T-helper 17 cell (primary cell): ENCODE measurements at places on chromosomes 7 and 10.
A peak's percentile ranks its signal among the peaks of the same experiment; 100 is the strongest.

- DNase-seq: no peak
Measured at GRCh38 chr10:90743291-90743690, 114.5 kb downstream of the HTR7 start.

- DNase-seq: no peak
Measured at GRCh38 chr7:47335557-47336471, 246.1 kb downstream of the TNS3 start.

GRCh38 chr10:26860102-26860442 is 686 bp downstream of the ABI1 start:
- peak; percentile 47 for DNase-seq

GRCh38 chr10:24947304-24948097 is 4.9 kb downstream of the PRTFDC1 start:
- no peak for DNase-seq

DNA sequence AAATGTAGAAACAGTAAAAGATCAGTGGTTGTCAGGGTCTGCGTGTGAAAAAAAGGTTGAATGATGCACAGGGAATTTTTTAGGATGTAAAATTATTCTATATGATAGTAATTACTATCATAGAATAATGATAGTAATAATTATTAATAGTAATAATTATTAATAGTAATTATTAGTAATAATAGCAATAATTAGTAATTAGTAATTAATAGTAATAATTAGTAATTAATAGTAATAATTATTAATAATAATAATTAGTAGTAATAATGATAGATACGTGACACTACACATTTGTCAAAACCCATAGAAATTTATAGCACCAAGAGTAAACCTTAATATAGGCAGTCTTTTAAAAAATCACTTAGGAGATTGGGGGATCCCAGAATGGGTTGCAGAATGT is 4.5 kb upstream of the NUDCD3 start:
- no peak for DNase-seq

GRCh38 chr7:79823246-79823951 is 311.2 kb upstream of the GNAI1 start:
- no peak for DNase-seq

DNA sequence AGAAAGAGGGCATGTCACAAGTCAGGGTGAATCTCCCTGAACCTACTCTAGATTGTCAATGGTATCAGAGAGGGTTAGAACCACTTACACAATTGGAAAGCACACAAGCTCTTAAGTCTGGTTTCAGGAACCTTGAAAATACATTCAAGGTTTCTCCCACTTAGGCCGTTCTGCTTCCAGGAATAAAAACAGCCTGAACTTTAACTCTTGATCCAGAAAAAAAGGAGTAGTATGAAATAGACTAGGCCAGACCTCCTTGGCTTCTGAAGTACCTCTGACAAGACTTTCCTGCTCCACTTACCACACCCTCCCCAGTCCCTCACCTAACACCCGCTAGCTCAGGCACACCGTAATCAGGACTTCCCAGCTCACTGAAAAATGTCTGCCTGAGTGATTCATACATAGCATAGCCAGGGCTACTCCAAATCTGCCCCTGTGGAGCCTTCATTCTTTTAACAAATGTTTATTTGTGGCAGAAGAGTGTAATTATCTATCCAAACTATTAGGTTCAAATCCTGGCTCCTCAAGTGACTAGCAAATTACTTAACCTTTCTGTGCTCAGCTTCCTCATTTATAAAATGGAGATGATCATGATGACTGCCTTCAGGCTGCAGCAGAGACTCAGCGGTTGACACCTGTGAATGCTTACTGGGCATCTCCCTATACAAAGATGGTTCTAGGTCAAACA is 30.3 kb upstream of the IL6 start:
- DNase-seq: no peak

DNA sequence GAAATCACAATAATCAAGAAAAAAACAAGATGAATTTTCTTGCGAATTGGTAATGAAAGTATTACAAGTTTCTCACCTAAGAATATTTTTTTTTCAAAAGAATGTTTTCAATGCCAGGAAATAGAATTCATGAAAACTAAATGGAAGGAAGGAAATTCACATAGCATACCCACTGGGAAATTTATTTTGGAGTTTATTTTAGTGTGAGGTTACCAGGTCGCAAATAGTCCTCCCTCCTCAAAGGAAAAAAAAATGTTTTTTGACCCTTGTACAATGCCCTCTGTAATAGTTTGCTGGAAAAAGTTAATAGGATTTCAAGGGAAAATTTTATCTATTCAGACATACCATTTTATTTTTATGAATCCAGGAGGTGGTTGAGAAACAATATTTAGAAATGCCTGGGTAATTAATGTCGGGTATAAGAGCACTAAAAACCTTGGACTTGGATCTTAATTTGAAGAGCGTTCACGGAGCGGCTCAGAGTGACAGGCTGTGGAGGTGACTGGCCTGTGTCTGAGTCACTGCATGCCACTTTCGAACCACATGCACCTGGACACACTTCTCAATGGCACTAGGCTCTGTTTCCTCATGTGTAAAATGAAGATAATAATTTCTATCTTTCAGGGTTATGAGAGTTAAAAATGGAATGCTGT is 28.2 kb downstream of the CUBN start:
- DNase-seq: no peak

DNA sequence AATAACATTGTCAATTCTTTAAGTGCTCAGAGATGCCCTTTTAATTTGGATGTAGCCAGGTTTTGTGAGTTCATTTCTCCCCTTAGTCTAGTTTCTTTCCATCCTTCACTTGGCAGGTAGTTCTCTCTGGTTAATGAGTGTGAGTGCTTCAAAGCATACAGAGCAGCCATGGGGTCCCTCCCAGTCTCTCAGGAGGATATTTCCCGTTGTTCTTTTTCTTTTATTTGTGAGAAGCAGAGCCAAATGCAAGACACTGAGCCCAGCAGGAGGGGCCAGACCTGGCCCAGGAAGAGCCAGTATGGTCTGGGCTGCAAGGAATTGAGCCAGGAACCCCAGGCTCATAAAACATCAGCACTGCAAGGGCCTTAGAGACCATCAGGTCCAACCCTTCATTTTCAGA is 52.4 kb downstream of the PLCE1 start:
- no peak for DNase-seq

- no peak for DNase-seq
Measured at GRCh38 chr7:105931179-105931578, 31.9 kb upstream of the CDHR3 start.

- DNase-seq: no peak
Measured at GRCh38 chr10:126402721-126403695, 14.7 kb upstream of the ADAM12 start.

GRCh38 chr10:75766106-75766505 is 334.7 kb downstream of the LRMDA start:
- no peak for DNase-seq

DNA sequence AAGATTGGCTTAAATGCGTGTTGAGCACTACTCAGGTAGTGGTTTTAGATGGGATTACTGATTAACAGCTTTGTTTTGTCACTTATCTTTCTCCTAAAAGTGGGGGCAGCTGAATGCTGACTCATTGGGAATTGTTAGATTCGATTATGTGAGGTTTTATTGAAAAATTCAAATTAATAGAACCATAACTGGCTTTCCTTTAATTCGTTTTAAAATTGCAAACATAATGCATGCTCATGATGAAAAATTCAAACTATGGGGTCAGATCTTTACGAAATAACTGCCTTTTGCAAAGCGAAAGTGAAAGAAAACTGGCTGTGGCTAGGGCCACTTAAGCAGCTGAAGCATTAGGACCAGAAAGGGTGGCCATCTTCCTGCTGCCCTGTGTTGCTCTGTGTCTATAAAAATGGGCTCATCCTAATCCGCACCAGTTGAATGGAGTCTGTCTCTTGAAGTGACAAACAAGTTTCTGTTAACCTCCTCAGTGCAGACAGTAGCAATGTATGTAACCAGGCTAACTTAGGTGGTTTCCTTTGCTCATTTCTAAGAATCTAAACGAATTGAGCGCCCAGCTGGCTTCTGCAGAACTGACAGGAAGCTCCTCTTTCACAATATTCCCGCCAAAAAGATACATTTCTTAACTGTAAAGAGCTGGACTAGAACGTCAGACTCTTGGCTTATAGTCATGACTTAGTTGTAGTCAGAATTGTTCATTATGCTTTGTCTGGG is 27.8 kb downstream of the DENND10 start:
- no peak for DNase-seq

DNA sequence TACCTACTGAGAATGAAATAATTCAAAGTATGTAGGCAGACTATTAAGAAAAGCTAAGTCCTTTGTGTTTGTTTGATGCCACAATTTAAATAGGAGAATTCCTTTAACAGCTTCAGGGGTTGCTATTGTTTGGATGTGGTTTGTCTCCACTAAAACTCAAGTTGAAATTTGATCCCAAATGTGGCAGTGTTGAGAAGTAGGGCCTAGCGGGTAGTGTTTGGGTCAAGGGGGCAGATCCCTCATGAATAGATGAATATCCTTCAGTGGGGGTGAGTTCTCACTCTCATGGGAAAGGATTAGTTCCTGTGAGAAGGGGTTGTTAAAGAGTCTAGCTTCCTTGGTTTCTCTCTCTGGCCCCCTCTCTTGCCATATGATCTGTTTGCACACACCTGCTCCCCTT is 97.0 kb downstream of the HGF start:
- no peak for DNase-seq

- DNase-seq: no peak
Measured at GRCh38 chr7:756231-756927, 29.3 kb upstream of the PRKAR1B start.

- no peak for DNase-seq
Measured at GRCh38 chr7:17380736-17381662, 82.5 kb downstream of the AHR start.

- DNase-seq: no peak
Measured at GRCh38 chr7:128271942-128272481, 30.9 kb downstream of the LEP start.

DNA sequence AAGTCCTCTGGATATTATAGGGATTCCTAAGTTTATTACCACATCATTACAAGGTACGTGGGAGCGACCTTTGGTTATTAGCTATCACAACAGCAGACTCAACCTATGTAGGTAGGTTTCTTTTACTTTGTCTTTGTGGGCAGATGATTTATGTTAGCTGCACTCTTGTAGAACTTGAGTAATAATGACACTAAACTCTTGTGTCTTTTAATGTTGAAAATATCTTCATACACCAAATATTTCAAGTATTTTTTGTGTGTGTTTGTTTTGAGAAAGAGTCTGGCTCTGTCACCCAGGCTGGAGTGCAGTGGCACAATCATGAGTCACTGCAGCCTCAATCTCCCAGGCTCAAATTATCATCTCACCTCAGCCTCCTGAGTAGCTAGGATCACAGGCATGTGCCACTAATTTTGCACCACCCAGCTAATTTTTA is 19.2 kb upstream of the SUPV3L1 start:
- DNase-seq: no peak

DNA sequence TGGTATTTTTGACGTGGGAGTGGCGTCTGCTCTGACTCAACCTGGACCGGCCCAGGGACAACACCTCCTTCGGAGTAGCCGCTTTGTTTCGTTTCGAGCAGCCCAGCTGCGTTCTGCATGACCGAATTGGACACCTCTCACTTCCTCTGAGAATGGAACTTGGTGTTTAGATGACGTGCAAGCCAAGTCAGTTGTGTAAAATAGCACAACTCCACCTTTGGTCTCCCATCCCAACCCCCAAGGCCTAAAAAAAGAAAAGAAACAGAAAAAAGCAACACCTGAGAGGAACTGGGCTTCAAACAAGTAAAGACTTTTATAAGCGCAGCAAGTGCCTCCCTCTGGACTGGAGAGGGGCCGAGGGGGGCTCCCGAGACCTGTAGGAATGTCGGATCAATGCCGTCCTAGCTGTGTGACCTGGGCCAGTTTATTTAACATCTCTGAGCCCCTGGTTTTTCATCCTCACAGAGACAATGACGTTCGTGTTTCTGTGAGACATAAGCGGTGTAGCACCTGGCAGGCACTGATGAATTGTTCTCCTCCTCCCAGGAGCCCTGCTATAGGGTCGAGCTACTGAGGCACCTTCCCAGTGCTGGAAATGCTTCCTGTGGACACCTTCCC is 52.0 kb upstream of the SMNDC1 start:
- peak; percentile 43 for DNase-seq

- no peak for DNase-seq
Measured at GRCh38 chr10:1408651-1409367, 328.5 kb downstream of the ADARB2 start.

DNA sequence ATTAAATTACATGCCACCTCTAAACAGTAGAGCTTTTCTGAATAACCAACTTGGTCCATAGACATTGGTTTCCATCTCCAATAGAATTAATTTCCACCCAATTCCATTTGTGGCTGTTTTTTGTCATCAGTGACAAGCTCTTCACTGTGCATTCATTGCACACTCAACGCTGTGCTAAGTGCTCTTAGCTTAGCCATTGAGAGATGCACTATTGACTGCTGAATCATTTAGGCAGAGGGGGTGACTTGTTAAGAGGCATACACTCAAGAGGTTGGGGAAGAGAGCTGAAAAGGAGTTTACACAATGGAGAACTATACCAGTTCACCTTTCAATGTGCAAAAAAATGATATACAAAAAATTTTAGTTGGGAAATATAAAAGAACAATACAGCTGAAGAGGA is 31.9 kb upstream of the CBLL1 start:
- no peak for DNase-seq

- no peak for DNase-seq
Measured at GRCh38 chr10:13117841-13118783, 18.1 kb downstream of the OPTN start.

DNA sequence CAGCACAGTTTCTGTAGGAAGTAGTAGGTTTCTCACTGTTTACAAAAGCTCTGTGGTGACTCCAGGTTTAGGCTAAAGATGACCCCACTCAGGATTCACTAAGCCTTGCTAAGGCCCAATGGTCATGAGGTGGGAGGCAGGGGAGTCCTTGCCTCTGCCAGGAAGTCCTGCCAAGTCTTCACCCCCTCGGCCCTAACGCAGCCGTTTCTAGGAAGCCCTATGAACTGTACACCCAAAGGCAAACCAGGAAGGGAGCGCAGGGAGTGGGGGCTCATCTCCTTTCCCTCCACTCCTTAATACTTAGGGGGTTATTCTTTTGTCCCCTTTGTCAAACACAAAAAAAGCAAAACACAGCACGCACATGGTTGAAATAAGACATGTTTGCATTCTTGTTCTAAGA is 64.6 kb downstream of the CTBP2 start:
- DNase-seq: no peak

- no peak for DNase-seq
Measured at GRCh38 chr10:84551437-84552120, 223.2 kb downstream of the CCSER2 start.

- no peak for DNase-seq
Measured at GRCh38 chr7:47480576-47481538, 101.1 kb downstream of the TNS3 start.

- DNase-seq: no peak
Measured at GRCh38 chr10:24456322-24456721, 247.4 kb downstream of the KIAA1217 start.

GRCh38 chr7:86448856-86449255 is 194.9 kb upstream of the GRM3 start:
- no peak for DNase-seq

- DNase-seq: no peak
Measured at GRCh38 chr7:115933471-115933870, 97.1 kb downstream of the TFEC start.

- no peak for DNase-seq
Measured at GRCh38 chr10:66843396-66843795, 82.4 kb upstream of the LRRTM3 start.
